G401 (cell line): ENCODE measurements at places on chromosomes 6 and 20.

DNA sequence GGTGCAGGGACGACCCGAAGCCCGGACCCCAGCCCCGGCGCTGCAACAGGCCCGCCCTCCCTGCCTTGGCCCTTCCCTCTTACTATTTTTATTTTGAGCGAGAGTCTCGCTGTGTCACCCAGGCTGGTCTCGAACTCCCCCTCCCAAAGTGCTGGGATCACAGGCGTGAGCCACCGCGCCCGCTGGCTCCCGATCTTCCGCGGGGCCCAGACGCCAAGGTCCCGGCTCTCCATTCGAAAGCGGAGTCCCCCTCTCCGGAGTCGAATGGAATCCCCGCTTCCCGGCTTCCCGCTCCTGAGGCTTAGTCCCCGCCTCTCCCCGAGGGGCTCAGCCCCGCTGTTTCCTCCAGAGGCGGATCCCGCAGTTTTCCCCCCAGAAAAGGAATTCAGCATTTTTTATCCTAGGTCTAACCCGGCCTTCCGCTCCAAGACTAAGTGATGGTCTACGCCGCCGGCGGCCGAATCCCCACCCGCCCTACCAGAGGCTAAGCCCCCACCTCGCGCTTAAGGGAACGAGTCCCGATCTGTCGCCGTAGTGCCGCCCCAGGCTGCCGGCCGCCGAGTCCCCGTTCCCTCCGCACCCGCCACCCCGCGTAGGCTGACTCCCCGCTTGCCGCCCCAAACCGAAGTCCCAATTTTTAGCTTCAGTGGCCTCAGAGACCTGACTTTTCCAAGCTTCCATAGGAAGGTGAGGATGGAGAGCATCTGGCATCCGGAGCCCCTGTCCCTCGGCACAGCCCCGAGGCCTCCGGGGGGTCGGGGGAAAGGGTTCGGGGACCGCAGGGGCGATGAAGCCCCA lies 11.5 kb upstream of the TMC2 start:
- DNase-seq, result peak; percentile 51

GRCh38 chr6:15444081-15444731 lies 198.3 kb downstream of the JARID2 start:
- DNase-seq, result peak; percentile 47

GRCh38 chr6:150813319-150813992 lies 52.0 kb upstream of the MTHFD1L start:
- DNase-seq, result no peak

GRCh38 chr6:95285881-95286280 lies 291.5 kb upstream of the MANEA start:
- no peak for DNase-seq

DNA sequence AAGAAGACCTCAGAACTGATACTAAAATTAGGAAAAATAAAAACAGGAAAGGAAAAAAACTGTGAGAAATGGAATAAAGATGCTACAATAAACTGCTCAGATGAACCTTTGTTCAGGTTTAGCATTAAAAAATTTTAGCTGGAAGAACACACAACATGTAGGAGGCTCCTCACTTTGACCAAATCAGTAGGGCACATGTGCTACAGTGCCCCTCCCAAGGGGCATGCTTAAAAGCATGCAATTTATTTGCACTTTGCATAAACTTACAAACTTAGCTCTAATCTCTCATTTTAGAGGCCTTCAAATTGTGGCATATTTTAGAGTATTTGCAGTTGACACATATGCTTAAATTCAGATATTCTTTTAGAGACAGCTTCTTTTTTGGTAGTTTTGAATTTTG lies 570.2 kb downstream of the UTRN start:
- no peak for DNase-seq

DNA sequence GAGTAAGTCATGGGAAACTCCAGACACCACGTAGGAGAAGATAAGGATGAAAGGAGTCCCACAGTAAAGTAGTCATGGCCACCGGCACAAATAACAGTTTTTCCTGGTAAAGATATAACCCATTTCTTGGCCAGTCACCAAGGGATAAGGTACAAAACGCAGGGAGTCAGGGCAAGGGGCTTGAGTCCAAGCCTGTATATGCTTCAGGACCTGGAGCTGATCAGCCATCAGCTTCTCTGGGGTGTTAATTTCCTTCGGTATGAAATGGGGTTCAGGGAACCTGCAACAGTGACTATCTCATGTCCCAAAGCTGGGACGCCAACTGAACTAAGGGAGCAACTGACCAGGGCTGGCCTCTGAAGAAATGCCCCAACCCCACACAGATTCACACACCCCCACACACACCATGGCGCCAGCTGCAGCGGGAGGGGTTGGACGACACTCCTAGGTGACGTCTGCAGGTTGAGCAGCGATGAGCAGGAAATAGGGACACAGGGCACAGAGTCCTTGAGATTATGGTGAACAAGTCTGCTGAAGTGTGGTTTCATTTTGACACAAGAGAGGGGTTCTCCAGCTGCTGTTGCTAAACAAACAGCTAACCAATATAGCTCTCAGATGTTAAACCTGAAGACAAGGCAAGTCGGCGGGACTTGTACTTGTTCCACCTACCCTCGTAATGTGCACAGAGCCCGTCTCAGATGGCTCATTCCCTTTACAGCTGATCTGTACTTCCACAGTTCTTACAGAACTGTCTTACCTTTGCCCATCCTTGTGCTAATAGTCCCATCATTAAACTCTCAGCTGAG lies 7.4 kb upstream of the ADTRP start:
- no peak for DNase-seq

- no peak for DNase-seq
These were observed 81.5 kb downstream of the ADGRB3 start for GRCh38 chr6:68716620-68717019.

- peak; percentile 74 for DNase-seq
These were observed 68.4 kb upstream of the RBM24 start for GRCh38 chr6:17212546-17213371.
